Ascending aorta (tissue), 2 donors: ENCODE measurements at places on chromosomes 6 and 20.

DNA sequence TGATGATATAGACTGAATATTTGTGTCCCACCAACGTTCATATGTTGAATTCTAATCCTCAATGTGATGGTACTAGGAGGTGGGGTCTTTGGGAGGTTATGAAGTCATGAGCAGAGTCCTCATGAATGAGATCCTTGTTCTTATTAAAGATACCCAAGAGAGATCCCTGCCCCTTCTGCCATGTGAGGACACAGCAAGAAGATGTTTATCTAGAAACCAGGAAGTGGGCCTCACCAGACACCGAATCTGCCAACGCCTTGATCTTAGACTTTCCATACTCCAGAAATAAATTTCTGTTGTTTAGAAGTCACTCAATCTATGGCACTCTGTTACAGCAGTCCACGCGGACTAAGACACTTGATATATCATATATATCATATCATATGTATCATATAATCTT is 67.7 kb upstream of the GCM1 start:
- DNase-seq = no peak

- DNase-seq = no peak
Measured at GRCh38 chr6:34509782-34510181, 43.9 kb downstream of the PACSIN1 start.

GRCh38 chr6:112634376-112634775 is 287.2 kb downstream of the RFPL4B start:
- no peak for DNase-seq

GRCh38 chr6:157203312-157203744 is 120.0 kb downstream of the TMEM242 start:
- DNase-seq = no peak

DNA sequence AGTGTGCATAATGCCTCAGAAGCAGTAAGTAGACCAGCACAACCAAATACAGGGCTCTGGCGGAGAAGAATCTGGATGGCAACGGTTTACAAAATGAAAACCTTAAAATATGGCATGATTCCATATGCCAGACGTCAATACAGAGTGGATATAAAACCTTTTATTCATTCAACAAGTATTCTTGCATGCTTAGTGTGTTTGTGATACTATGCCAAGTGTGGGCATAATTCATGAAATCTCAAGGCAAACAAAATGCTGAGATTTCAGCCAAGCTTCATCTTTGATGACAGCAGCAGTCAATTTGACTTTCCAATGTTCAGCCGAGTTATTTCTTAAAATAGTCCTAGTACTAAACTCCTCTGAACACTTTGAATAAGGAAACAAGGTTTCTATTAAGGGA is 119.4 kb downstream of the CD24 start:
- DNase-seq = no peak

DNA sequence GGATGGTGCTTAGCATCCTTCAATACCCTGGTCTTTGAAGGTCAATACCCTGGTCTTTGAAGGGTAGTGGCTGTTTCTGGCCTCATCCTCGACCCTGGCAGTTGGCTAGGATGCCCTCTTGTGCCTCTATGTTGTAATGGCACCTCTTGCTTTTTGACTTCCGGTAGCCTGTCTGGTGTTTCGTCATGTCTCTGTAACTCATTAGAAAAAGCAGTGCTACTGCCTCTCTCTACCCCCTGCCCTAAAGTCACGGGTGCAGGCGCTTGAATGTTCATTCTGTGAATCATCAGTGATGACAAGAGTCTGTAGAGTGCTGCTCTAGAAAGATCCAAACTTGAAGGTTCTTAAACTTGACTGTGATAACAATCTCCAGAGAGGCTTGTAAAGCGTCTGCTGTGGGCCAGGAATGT is 28.3 kb downstream of the RSPO4 start:
- no peak for DNase-seq

GRCh38 chr6:137389150-137389704 is 105.0 kb downstream of the OLIG3 start:
- DNase-seq = no peak

- no peak for DNase-seq
Measured at GRCh38 chr6:1572892-1573291, 36.8 kb upstream of the FOXC1 start.

DNA sequence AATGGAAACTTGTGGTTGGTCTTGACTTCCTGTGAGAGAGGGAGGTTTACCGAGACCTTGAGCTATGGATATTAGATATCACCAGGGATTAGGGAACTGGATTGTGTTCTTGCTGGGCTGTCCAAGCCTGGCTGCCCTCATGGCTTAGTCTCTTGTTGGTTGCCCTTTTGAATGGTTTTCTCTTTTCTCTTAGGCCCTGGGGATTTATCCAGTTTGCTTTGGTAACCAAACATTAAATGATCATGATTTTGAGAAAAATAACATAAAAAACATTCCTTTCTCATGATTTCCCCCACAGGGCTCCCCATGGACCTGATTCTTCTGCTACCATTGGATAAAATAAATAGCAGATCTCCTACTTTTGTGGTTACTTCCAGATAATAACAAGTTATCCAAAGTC is 306.4 kb upstream of the RNF217 start:
- DNase-seq = no peak

GRCh38 chr6:138419766-138420165 is 15.7 kb downstream of the HEBP2 start:
- no peak for DNase-seq

GRCh38 chr6:25872814-25873213 is 1.2 kb downstream of the SLC17A3 start:
- DNase-seq = no peak

- no peak for DNase-seq
Measured at GRCh38 chr6:32216285-32216684, 7.6 kb downstream of the NOTCH4 start.

DNA sequence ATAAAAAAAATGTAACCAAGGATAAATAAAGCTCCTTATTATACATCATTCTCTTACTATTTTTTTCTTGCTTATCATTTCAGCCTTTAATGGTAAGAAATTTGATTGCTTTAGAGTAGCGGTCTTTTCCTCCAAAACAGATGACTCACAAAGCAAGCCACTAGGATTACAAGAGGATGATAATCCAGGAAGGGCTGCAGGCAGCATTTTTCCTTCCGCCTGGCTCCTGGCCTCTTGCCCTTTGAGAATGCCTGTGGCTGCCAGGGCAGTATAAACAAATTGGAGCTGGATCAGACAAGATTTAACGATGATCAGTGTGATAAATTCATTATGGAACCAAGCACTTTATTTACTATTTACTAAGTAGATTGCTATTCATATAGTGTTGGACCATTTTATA is 9.7 kb upstream of the FBXL4 start:
- peak; percentile 73 for DNase-seq

DNA sequence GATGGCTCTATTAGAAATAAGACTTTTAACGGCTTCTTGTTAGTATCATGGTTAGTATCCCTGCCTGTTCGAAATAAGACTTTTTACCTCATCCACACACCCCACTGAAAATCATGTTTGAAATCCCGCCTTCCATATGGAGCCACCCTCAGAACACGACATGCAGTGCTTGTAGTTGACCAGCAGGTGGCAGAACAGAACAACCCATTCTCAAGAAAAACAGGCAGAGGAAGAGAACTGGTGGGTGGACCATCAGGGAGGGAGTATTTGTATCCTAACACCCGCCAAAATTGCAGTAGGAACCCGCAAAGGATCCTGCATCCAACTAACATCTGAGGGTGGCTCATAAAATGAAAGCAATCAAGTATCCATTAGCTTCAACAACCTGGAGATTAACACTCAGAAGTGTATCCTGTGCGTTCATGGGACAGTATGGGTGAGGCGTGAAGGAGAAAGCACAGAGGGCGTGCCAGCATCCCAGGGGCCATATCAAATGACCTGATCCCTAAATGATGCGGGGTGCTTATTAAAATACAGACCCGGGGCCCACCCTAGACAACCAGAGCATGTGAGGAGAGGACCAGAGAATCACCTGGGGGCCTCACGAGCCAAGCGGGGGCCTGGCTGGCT is 89.6 kb upstream of the NHSL1 start:
- DNase-seq = peak; percentile 73

- DNase-seq = no peak
Measured at GRCh38 chr6:126206504-126207246, 133.2 kb upstream of the CENPW start.

- no peak for DNase-seq
Measured at GRCh38 chr6:99514089-99514488, 1.1 kb downstream of the USP45 start.

- DNase-seq = no peak
Measured at GRCh38 chr20:57996936-57997890, 231.2 kb downstream of the ANKRD60 start.

- DNase-seq = no peak
Measured at GRCh38 chr20:46108435-46108841, 9.7 kb upstream of the CD40 start.

- DNase-seq = no peak
Measured at GRCh38 chr6:111738631-111739030, 133.0 kb upstream of the TRAF3IP2 start.

DNA sequence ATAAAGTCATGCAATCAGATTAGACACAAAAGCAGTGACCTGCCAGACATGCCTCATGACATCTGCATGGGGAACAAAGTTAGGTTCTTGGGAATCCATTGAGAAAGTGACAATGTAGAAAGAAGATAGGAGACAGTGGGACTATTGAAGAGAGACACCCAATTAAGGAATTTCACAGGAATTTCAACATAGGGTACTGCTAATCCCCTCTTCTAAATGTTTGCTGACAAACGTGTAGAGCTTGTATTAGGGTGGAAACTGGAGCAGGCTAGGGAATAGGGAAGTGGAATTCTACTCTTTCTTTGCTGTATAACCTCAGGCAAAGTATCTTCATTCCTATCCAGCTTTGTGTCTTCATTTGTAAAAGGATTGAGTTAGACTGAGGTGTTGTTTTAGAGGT is 409.4 kb upstream of the SASH1 start:
- no peak for DNase-seq

GRCh38 chr6:163923658-163924411 is 509.3 kb downstream of the QKI start:
- no peak for DNase-seq

DNA sequence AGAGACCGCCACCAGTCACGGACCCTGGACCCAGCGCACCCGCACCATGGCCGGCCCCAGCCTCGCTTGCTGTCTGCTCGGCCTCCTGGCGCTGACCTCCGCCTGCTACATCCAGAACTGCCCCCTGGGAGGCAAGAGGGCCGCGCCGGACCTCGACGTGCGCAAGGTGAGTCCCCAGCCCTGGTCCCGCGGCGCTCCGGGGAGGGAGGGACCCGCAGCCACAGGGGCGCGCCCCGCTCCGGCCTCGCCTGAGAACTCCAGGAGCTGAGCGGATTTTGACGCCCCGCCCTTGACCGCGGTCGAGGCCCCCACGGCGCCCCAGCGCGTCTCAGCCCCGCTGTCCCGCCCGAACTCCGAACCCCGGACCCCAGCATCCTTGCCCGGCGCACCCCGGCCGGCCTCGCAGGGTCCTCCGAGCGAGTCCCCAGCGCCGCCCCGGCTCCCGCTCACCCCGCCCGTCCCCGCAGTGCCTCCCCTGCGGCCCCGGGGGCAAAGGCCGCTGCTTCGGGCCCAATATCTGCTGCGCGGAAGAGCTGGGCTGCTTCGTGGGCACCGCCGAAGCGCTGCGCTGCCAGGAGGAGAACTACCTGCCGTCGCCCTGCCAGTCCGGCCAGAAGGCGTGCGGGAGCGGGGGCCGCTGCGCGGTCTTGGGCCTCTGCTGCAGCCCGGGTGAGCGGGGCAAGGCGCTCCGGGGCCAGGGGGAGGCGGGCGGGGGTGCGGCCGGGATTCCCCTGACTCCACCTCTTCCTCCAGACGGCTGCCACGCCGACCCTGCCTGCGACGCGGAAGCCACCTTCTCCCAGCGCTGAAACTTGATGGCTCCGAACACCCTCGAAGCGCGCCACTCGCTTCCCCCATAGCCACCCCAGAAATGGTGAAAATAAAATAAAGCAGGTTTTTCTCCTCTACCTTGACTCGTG is at the start of gene OXT:
Gene OXT (plus strand): TSS at position 11 of the 920 bp plus-strand sequence. CDS start 36 bp downstream, at position 47.
- DNase-seq = no peak

- no peak for DNase-seq
Measured at GRCh38 chr20:19813846-19814640, 56.0 kb downstream of the RIN2 start.

DNA sequence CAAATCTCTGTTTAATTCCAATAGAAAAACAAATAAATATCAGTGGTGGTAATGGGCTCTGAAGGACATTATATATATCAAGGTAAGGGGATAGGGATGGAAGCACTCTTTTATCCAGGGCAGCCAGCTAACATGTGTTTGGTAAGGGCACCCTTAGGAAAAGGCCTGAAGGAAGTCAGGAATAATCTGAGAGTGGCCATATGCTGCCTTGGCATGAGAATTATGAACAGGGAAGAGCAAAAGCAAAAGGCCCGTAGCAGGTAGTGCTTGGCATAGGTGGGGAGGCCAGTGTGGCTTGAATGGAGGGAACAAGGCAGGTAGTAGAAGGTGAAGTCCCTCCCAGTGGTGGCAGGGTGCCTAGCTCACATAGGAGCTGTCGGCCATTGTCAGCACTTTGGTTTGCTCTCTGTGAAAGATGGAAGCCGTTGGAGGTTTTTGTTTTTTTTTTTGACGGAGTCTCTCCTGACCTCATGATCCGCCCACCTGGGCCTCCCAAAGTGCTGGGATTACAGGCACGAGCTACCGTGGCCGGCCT is 39.6 kb upstream of the CSE1L start:
- no peak for DNase-seq

DNA sequence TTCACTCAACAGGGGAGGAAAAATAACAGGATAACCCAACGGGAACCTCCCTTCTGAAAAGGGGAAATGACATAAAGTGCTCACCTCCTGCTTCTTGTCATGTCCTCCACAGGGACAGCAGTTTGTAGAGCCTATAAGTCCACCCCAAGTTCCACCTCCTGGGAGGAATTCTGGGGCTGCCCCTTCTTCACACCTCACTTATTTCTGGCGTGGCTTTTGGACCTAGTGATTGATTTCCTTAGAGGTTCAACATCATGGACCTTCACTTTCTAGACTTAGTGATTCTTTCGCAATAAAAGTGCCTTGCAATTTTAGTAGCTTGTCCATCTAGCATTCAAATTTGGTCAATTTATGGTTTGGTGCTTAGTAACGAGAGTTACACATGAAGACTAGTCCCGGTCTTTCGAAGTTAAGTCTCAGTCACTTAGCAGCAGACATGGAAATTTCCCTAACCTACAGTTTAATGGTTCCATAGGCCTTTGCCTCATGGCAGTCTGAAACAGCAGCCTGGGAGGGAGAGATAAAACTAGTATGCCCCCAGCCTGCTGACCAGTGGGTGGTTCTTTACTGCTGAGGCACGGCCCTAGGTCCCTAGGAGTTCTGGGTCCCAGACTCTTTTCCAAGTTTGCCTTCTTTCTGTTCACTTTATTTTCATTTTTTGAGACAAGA is 59.2 kb upstream of the CDKAL1 start:
- DNase-seq = no peak

DNA sequence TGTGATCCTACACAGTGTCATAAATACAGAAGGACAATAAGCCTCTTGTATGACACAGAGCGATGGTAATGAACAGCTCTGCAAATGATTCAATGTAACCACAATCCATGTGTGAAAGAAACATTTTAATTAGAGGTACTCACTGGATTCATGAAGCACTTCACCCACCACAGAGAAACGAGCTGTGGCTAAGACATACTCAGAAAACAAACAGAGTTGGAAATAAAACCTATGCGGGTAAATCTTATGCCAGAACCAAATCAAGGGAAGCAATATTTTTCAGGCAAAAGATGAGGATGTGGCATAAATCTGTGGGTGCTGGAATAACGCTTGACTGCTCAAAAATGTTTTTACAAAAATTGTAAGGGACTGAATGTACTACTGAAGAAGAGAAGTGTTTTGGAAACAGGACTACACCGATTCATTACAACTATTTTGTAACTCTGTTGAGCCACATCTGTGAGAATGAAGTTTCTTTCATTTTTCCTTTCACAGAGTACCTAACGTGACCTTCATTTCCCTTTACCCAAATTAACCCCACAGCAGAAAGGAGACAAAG is 112.1 kb downstream of the WDR27 start:
- DNase-seq = no peak

GRCh38 chr6:160349020-160349441 is 853 bp downstream of the SLC22A3 start:
- no peak for DNase-seq
